ENCODE measurements at places on chromosomes 4 and X.
A peak's percentile ranks its signal among the peaks of the same experiment; 100 is the strongest.

GRCh38 chr4:82739287-82740190 is 59.1 kb downstream of the SCD5 start:
- peak; percentile 81 for DNase-seq

GRCh38 chrX:74523870-74524735 is 90.3 kb downstream of the RLIM start:
- no peak for DNase-seq

- DNase-seq: no peak
Observed at GRCh38 chrX:39516427-39516841, 581.3 kb downstream of the BCOR start.

DNA sequence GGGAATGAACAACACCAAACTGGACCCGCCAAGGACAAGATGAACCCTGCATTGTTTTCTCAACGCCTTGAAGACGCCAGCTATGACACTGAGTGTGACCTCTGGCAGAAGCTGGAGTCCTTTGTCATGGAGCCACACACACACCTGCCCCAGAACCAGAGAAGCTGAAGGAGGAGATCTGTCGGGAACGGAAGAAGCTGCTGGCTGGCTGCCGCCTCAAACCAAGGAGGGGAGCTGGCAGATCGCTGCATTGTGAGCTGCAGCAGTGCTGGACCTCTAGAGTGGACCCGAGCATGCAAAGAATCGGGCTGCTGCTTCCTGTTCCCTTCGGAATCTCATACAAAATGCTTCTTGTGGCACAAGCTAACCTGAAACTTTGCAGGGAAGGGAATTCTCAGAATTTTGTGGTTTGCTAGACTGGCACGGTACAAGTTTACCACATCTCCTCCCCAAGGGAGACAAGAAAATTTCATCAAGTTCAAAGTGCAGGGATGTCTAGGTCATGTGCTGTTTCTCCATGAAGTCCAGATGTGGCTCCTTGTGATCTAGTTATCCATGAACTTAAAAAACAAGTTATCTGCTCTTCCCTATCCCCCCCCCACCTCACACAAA is 23.4 kb upstream of the GLRB start:
- DNase-seq: no peak

GRCh38 chr4:71882113-71882841 is 98.4 kb upstream of the GC start:
- DNase-seq: peak; percentile 79

- DNase-seq: no peak
Observed at GRCh38 chr4:85964298-85964697, 395.6 kb downstream of the MAPK10 start.

DNA sequence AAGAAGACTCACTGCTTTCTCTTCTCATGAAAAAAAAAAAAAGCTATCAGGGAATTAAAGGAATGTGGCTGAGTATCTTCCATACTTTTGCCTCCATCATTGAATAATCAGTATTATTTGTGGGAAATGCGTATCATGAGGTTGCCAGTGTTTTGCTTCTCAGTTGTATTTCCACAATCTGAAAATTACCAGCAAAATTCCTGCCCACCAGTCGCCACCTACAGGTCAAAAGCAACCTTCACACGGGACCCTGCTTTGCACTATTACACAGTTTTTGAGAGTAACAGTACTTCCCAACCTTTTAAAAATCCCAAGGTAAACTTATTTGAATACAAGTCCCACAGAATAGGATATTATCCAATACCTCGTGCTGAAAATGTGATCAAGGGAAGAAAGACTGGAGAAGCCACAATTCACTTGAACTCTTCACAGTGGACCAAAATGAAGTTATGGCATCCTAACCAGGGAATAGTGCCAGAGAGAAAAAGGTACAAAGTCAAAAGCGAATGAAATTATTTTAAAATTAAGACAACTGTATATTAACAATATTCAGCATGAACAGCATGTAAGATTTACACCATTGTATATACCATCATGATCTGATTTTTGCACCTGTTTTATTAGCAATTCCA is 30.4 kb downstream of the PGRMC1 start:
- peak; percentile 19 for DNase-seq

Measured in thyroid gland (tissue), 4 donors.